ENCODE measurements at places on chromosomes 13 and 19. TPM values are rescaled to one million over a fixed set of nuclear protein-coding genes. Genes with fewer than 3 reads are reported as not detected.

- no peak for DNase-seq
Measured at GRCh38 chr19:40370997-40371801, 18.8 kb downstream of the HIPK4 start.

DNA sequence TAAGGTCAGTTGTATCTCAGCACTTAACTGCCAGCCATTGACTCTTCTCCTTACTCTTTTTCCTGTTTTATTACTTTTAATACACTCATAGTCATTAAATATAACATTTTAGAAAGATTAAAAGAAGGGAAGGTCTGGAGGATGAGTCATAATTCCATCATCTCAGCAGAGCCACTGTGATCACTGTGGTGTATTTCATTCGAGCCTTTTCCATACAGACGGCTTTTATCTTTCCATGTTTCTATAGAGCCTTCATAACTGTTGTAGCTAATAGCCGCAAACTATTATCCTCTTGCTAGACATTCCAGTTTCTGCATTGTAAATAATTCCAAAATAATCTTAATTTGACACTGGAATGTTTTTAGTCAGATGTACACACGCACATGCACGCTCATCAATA lies 4.7 kb upstream of the FLT1 start:
- no peak for DNase-seq

MBD3L3 gene
- total RNA-seq: not detected

MCF2L gene
- total RNA-seq: 10.8 TPM
